HFFc6 (cell line): ENCODE measurements at places on chromosomes 11 and 22. TPM values are rescaled to one million over a fixed set of nuclear protein-coding genes. Genes with fewer than 3 reads are reported as not detected.

DNA sequence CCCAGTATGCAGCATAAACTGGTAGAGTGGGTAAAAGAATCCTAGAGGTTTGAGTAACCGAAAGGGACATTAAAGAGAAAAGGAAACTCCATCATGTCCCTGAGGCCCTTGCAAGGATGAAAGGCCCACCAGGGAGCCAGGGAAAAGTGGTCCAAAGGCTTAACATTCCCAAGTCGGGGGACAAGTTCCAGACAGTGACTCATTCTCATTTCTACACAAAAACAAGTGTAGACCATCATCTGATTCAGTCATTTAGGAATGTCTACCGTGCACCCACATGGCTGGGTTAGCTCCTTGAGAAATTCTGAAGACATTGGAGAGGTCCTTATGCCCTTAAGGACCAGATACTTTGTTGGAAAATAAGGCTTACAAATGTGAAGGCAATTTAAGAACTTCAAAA, 4.8 kb upstream of the NOX4 start:
- H3K4me1 ChIP-seq, result peaks cover 40% of the 10 kb centered on the region
- no peaks in the 10 kb centered on the region for H3K36me3 ChIP-seq
- H3K27ac ChIP-seq, result peak overlapping the region; percentile 34
- no peaks in the 10 kb centered on the region; the same call in 1 of the 2 replicates for H3K27me3 ChIP-seq
- H3K4me3 ChIP-seq, result peak overlapping the region; percentile 36

The OR8D4 gene
- total RNA-seq, result not detected in 3 replicates

The PRRG4 gene
- not detected in 3 replicates for total RNA-seq

- H3K36me3 ChIP-seq, result no peaks in the 10 kb centered on the region
- peaks cover 62% of the 10 kb centered on the region for H3K27me3 ChIP-seq
- no peak for DNase-seq
- H3K27ac ChIP-seq, result no peak overlapping the region
- peak overlapping the region; percentile 47 for H3K4me3 ChIP-seq
Measured at GRCh38 chr11:33868647-33869461, 23.0 kb downstream of the LMO2 start.

- H3K4me3 ChIP-seq, result no peak overlapping the region
- peaks cover 5% of the 10 kb centered on the region; the same call in 1 of the 2 replicates for H3K27me3 ChIP-seq
- DNase-seq, result no peak
- peaks cover 33% of the 10 kb centered on the region for H3K36me3 ChIP-seq
Measured at GRCh38 chr22:24323233-24323632, 52.6 kb downstream of the SPECC1L start.
